ENCODE measurements at places on chromosomes 7 and 10. TPM values are rescaled to one million over a fixed set of nuclear protein-coding genes. Genes with fewer than 3 reads are reported as not detected.
A peak's percentile ranks its signal among the peaks of the same experiment; 100 is the strongest.

DNA sequence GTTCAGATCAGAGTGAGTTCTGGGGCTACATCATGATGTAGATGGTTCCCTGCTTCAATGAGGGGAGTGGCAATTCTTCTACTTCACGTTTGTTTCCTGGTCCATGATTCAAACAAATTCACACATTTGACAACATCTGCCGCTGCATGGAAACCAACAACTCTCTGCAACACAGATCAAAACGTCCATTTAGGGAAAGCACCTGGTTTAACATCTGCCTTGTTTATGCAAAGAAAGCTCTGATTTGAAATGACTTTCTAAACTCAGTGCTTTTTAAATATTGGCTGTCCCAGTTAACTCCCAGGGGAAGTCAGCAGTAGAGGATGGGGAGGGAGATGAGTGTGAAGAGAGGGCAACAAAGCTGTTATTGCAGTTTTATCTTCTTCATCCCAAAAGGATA lies 93.8 kb downstream of the GAD2 start:
- no peak for DNase-seq

- DNase-seq: no peak
Observed at GRCh38 chr10:121138112-121138860, 287.1 kb downstream of the WDR11 start.

SPOCK2 gene
- polyA plus RNA-seq: 12.8 TPM

DNA sequence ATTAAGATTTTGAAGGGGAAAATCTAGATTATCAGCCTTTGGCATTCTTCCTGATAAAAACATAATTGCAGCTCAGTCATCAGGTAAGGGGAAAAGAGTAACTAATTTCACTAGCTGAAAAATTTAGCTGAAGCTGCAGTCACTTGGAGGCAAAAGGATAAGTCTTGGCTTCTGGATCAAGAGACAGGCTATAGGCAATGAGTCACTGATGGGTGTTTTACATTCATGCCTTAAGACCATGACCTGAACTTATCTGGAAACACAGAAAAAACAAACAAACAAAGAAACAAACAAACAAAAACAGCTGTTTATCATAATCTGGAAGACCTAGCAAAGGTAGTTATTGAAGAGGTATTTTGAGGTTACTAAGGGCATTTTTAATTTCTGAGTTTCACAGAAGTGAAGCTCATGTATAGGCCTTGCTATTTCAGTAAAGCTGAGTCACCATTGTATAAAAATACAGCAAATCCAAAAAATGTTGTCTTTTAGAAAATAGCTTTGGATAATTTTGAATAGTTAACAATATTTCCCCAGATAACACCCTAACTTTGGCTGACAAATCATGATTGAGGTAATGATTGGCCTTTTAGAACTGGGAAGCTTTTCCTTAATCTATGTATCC lies 40.3 kb downstream of the ZNF22 start:
- DNase-seq: no peak

- DNase-seq: peak; percentile 45
Observed at GRCh38 chr7:1296356-1296981, 63.8 kb downstream of the UNCX start.

- no peak for DNase-seq
Observed at GRCh38 chr7:41536873-41537665, 165.8 kb downstream of the INHBA start.

GRCh38 chr10:79399223-79399831 lies 46.1 kb downstream of the ZCCHC24 start:
- DNase-seq: peak; percentile 96

MPLKIP gene
- polyA plus RNA-seq: 30.2 TPM

ADK gene
- 41.0 TPM for polyA plus RNA-seq

- DNase-seq: no peak
Observed at GRCh38 chr7:10584886-10585285, 388.8 kb upstream of the PHF14 start.

ITGB8 gene
- 2.1 TPM for polyA plus RNA-seq

LAMB1 gene
- polyA plus RNA-seq: 59.9 TPM

COL26A1 gene
- 0.11 TPM for polyA plus RNA-seq

DNA sequence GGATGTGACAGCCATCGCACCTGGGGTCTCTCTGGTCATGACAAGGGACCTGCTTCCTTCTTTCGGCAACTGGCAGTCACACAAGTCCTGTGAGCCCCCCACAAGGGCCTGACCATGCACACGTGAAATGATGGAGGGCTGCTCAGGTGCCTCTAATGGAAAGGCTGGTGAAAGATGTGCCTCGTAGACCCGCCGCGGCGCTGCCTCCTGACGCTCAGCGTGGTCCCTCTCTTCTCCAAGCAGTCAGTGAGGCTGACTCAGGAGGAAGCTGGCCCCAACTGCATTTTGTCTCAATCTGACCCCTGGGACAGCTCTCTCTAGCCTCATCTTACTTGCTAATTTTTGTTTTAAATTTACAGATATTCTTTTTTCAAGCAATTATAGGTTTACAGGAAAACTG lies 100.9 kb downstream of the MAD1L1 start:
- DNase-seq: no peak

- peak; percentile 46 for DNase-seq
Observed at GRCh38 chr7:37663693-37664092, 19.9 kb upstream of the GPR141 start.

PLAU gene
- 7.0 TPM for polyA plus RNA-seq

HTR7 gene
- 0.14 TPM for polyA plus RNA-seq

DNA sequence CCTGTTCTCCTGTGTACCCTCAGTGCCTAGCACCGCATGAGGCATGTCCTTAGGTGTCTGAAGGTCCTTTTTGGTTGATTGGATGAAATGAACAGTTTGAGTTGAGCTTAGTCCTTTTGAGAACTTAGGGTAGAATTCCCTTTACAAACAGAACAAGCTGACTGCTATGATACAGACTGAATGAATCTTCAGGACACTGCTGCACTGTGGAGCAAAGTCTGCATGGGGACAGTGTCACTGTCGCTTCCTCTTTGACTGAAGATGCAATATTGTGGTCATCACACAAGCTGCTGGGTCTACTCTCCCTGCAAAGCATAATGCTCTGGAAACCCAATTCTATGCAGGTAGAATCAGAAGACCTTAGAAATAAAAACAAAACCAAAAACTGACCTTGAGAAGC lies 8.6 kb upstream of the PLAU start:
- DNase-seq: no peak

- DNase-seq: no peak
Observed at GRCh38 chr7:63040966-63041610, 957.6 kb upstream of the ZNF722 start.

MMD2 gene
- not detected for polyA plus RNA-seq

DNAJB9 gene
- polyA plus RNA-seq: 35.7 TPM

GTF2IRD1 gene
- polyA plus RNA-seq: 10.6 TPM

LRRC4 gene
- polyA plus RNA-seq: 4.4 TPM

PHKG1 gene
- polyA plus RNA-seq: 24.5 TPM

DNA sequence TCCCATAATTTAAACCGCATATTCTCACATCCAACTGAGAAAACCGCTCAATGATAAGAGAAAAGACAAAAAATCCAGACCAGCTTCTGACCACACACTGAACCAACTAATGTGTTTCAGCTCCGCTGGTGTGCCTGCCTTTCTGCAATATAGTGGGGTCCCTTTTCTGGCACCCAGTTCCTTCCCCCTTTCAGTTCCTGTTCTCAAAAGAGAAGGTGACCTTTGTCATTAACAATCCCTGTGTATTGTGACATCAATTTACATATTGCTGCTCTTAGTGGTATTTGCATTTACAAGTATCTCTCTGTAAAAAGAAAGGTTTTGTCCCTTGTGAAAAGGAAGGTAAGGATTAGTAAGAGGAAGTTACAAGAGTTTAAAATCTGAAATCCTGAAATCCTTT lies 1.4 kb downstream of the PPP1R17 start:
- no peak for DNase-seq

DNA sequence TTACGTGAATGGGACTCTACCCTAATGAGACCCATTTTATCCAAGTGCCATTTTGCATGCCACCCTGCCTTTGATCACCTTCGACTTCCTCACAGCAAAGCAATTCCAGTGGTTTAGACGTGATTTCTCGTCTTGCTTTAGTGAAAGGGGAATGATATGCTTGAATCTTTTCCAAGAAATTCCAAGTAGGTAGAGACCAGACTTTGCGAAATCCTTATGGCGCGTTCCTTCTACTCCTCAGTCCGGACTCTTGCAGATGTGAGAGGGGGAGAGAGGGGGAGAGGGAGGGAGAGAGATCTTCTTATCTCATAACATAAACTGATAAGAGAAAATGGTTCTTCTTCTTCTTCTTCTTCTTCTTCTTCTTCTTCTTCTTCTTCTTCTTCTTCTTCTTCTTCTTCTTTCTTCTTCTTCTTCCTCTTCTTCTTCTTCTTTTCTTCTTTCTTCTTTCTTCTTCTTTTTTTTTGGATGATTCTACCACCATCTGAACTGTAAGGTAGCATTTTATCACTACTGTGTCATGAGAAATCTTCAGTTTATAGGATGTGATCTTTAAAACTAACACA lies 883 bp downstream of the SPAG6 start:
- no peak for DNase-seq

DNA sequence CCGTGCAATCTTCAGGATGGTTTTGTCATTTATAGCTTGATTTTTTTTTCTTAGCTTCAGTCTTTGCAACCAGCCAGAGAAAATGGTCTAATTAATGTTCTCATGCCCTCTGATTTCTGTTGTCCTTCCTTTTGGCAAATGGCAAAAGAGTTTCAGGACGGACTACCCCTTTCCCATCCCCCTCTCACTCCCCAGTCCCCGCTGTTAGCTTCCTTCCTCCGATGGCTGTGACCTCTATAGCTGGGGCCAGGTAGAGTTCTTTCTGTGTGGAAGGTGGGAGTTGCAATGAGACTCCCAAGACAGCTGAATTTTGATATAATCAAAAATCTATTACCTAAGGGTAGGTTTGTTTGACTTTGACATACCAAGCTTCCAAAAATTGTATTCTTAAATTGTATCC lies 362.0 kb downstream of the PAXIP1 start:
- no peak for DNase-seq

DNA sequence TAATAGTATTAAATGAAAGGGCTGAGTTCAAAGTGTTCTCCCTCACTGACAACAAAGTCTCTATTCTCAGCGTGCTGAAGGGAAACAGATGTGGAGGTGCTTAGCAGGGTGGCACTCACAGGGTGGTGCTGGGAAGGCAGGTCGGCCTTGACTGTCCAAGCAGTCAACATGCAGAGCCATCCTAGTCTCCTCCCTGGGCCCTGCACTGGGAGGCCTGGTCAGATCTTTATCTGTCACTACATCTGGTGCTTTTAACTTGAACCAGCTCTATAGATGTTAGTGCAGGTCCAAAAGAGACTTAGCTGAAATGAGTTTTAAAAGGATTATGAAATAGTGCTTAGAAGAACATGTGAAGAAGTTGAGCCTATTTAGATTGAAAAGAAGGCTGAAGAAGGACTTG lies 82.1 kb downstream of the AVL9 start:
- no peak for DNase-seq

DNA sequence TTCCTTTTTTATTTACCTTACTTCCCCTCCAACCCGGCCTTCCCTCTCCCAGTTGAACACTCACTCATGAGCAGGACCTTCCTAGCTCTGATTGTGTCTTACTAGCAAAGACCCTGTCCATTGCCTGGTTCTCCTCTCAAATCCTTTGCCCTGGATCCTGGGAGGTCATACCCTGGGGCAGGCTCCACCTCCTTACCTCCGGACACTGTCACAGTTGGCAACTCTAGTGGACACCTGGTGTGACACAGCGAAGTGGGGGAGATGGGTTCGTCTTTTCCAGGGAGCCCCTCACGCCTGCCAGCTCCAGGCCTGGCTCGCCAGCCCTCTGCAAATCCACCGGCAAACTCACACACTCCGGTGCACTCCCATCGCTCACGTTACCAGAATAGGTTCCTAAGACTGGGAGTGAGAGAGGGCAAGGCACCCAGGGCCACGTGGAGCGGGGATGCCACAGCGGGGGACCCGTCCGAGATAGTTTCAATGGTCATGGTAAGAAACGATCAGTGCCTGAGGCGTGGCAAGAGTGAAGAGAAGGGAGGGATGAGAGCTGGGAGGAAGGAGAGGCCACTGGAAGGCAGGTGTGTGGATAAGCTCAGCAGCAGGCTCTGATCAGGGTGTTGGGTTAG lies 30.9 kb upstream of the TMEM72 start:
- no peak for DNase-seq

EPO gene
- not detected for polyA plus RNA-seq

All from right cardiac atrium (tissue), 5 donors.